ENCODE measurements at places on chromosomes 2 and 18. TPM values are rescaled to one million over a fixed set of nuclear protein-coding genes. Genes with fewer than 3 reads are reported as not detected.

GRCh38 chr2:45769056-45769455, 117.6 kb downstream of the PRKCE start:
- no peak for DNase-seq

LHCGR gene
- not detected for total RNA-seq

HAAO gene
- not detected for total RNA-seq

DNA sequence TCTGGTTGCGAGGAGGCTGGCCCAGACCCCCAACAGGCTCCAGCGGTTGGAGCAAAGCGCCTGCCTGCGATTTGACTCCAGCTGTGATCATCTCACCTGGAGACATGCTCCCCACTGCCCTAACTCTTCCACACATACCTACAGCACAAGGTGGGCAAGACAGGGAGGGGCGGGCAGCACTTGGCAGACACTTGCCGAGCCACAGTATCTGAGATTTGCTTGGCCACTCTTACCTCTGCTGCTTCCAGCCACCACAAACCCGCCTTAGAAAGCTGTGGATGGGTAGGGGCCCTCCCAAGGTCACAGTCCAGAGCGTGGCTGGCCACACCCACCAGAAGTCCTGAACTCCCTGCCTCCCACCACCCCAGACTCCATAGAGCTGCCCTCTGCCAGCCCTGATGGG, 8.2 kb downstream of the CYP26B1 start:
- DNase-seq, result peak; percentile 0

- no peak for DNase-seq
These were observed 372.8 kb upstream of the UBE2E3 start for GRCh38 chr2:180607514-180608049.
